NCI-H1092 (cell line): ENCODE measurements at places on chromosomes 11 and 22.

- no peak for DNase-seq
Observed at GRCh38 chr11:111358038-111359001, 20.8 kb downstream of the POU2AF1 start.

DNA sequence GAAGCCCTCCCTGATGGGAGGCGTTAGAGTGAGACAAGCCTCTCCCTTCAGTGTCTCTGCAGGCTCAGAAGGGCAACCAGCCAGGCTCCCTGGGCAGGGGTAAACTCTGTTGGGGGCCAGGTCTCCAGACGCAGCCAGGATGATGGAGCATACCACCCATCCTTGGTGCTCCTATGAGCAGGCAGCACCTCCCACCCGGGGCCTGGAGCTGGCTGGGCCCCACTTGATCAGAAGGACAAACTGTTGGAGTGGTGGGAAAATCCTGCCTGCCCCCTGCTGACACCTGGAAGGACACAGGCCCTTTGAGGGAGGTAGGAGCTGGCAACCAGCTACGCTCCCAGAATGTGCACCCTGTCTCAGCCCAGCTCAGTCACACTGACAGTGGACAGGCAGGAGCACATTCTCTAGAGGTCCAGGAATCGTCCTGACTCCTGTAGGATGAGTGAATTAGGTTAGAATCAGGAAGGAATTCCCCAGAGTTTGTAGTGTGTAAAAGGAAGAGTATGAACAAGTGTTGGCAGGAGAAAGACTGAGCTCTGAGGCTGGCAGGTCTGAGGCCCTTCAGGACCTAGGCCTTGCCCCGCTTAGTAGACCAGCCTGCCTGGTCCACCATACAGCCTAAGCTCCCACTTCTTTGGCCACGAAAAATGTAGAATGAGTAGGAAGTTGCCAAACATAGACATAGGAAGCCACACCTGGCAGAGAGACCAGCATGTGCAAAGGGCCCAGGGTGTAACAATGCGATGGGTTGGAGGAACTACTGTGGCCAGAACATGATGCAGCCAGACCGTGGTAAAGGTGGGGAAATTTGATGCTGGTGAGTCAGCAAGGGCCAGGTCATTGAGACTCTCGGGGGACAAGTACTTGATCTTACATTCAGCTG is 19.1 kb downstream of the ARHGEF17 start:
- DNase-seq, result no peak

DNA sequence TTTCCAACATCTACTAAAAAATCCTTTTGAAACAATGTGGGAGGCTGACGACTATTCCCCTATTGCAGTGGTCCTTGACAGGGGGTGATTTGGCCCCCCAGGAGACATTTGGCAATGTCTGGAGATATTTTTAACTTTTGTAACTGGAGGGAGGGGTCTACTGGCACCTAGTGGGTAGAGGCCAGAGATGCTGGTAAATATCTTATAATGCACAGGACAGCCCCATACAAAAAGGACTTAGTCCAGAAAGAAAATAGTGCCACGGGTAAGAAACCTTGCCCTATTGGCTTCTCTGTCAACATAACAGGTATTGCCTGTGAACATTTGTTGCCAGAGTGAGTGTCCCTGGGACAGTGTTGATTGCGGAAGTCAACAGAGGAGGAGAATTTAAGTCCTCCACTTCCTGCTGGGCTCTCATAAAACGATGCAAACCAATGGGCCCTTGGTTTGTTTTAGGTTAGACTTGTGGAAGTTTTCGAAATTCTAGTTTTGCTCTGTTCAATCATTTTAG is 101.6 kb downstream of the MAML2 start:
- no peak for DNase-seq

GRCh38 chr11:2863276-2863618 is 22.3 kb downstream of the CDKN1C start:
- no peak for DNase-seq

GRCh38 chr11:37532271-37532670 is 934.2 kb upstream of the RAG2 start:
- DNase-seq, result no peak

DNA sequence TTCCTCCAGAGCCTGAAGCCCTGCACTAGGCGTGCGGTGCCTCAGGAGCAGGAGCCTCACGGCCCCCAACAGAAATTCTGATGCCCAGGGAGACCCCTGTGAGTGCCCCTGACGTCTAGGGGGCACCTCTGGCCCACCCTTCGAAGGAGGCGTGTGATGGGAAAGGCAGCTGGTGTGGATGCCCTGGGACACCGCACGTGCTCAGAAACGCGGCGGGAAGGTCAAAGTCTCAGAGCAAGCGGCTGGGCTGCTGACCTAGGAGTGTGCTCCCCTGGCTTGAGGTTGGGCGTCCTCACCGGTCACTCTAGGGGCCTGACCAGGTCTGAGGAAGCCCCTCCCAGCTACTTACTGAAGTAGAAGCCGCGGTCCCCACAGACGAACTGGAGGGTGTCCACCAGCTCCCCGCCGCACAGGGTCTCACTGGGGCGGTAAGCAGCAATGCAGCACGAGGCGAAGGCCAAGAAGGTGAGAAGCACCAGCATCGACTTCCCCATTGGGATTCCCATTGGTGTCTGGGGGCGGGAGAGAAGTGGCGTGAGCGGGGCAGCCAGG is 4.1 kb downstream of the IGF2 start:
- no peak for DNase-seq

GRCh38 chr11:47204637-47204989 is 10.2 kb upstream of the DDB2 start:
- DNase-seq, result no peak

DNA sequence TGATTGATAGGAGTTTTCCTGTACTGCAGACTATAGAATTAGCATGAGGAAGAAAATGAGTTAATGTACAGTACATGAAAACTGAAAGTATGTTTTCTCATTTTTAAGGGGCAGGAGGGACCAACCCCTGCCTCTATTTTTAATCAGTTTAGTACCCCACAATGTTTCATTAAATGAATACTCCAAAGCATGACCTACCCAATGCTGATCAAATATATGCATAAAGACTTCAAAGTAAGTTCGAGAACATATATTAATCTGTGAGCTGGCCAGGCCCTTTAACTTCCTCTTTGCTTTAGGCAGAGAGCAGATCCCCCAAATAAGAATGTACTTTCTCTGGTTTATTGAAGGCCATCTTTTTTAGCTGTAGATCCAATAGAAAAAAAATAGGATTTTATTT is 161.0 kb downstream of the FCHSD2 start:
- DNase-seq, result no peak

DNA sequence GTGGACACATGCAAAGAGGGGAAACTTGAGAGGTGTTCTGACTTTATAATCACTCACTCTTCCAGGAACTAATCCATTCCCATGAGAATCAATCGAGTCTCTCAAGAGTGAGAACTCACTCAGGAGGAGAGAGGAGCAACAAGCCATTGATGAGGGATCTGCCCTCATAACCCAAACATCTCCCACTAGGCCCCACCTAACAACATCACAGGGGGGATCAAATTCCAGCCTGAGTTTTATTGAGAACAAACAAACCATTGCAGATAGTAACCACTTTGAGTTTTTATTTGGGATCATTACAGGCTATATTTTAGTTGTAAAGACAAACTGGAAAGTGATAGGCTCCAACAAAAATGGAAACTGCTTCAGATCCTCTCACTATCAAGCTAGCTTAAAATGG is 328.8 kb upstream of the CTSC start:
- no peak for DNase-seq

GRCh38 chr11:30018495-30018894 is 1.7 kb upstream of the KCNA4 start:
- DNase-seq, result no peak

DNA sequence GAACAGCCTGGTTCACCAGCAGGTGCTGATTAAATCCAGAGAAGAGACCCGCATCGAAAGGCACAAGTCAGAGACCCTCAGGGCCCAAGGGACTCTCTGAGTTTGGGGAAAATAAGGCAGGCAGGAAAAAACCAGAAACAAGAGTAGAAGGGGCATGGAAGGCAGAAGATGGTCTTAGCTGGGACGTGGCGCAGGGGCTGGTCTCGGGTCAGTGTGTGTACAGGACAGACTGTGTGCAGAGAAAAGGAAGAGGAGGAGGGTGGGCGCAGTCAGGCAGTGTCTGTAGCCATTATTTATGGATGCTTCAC is 31.3 kb downstream of the PPP2R1B start:
- DNase-seq, result no peak

- no peak for DNase-seq
Observed at GRCh38 chr11:116427337-116427902, 345.4 kb downstream of the BUD13 start.

DNA sequence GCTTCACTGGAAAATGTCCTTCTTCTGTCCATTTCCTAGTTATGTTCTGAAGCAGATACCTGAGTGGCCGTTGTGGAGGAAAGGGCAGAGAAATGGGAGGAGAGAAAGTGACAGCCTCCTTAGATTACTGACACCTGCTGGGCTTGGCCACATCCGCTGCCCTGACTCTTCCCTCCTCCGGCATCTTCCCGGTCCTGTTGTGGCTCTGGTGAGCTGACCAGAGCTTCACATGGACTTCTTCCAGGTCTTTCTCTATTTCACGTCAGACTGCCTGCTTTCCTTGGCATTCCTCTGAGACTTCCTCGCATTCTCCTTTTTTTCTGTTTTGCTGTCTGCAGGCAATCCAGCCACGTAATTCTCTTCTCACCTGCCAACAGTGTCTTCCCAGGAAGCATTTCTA is 138.7 kb upstream of the E2F8 start:
- DNase-seq, result no peak

DNA sequence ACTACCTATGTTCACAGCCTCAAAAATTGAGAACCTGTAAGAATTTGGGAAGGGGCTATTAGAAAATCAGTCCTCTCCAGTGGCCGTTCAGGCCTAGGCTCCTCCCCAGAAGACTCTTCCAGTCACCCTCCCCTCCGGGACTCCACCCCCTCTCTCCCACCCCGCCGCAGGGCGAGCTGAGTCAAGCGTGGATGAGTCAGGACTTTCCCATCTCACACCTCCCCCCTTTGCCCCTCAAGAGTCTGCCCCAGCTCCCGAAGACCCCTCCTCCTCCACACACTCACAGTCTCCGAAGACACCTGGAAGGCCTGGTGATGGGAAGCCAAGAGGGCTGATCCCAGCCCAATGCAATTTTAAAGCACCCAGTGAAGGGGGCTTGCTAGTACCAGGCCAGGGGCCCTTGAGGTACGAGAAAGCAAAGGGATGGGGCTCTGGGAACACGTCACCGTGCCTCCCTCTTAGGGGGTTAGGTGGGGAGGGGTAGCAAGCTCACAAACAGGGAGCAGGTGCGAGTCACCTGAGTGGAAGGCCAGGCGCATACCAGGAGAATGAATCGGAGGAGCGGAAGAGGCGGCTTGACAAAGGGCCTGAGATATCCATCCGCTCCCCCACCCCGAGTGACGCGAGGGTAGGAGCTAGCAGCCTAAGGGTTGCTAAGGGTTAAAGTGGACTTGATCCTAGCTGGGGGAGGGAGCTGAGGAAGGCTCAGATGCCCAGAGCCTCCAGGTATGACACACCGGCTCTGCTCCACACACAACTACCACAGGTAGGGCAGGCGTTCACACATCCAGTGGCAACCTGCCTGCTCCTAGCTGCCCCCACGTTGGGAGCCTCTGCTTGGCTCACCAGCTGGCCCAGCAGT is 13.6 kb downstream of the BCL9L start:
- no peak for DNase-seq

DNA sequence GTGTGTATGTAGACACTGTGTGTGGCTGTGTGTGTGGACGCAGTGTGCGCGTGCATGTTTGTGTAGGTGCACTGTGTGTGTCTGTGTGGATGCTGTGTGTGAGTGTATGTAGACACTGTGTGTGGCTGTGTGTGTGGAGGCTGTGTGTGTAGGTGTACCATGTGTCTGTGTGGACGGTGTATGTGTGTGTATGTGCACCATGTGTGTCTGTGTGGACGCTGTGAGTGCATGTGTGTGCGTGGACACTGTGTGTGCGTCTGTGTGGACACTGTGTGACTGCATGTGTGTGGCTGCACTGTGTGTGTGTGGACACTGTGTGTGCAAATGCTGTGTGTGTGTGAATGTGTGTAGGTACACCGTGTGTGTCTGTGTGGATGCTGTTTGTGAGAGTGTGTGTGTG is 10.3 kb downstream of the TRPM5 start:
- no peak for DNase-seq

DNA sequence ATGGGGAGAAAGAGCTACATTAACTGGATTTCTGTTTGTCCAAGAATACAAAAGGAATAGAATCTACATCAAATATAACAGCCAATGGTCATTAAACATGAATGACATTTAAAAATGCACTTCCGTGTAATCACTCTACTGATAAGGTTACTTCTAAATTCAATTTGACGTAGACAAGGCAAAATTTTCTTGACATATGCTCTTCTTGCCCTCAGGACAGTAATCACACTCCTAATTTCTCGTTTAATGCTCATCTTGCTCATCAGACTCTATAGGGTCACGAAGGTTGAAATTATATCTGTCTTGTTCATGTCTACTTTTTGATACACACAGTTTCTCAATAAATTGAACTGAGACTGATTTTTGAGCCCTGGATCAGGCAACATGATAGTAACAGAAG is 58.4 kb downstream of the NARS2 start:
- DNase-seq, result no peak

DNA sequence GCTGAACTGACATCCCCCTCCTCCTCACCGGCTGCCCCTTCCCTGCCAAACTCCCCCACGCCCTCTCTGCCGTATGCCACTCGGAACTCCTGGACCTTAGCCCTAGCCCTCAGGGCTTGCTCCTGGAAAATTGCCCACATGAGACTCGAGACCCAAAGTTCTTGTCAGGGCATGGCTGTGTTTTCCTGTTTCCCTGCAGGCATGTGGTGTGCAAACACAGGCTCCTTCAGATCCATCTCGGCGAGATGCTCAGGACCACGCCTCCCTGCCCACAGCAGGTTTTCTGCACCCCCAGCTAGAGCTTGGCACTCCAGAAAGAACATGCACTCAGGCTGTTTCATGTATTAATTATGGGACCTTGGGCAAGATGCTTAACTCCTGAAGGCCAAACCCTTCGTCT is 1480.4 kb downstream of the BRD1 start:
- DNase-seq, result no peak

DNA sequence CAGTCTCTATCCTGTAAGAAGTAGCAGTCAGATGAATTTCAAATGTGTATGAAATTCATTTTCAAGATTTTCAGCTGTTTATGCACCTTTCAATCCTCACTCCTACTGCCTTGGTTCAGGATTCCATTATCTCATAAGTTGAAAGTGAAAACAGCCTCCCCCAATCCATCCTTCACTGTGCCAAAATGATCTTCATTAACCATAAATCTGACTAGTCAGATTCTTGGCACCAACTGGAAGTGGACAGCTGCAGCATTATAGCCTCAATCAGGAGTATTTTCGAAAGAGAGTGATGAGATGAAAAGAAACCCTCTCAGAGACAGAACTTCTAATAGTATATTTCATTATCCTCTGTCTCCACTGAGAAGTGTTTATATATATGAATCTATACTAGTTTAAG is 365.3 kb upstream of the PDGFD start:
- DNase-seq, result no peak

- DNase-seq, result no peak
Observed at GRCh38 chr11:39664023-39664422, 1795.4 kb downstream of the LRRC4C start.
